ENCODE measurements at places on chromosomes 4 and X. TPM values are rescaled to one million over a fixed set of nuclear protein-coding genes. Genes with fewer than 3 reads are reported as not detected.
A peak's percentile ranks its signal among the peaks of the same experiment; 100 is the strongest.

DNA sequence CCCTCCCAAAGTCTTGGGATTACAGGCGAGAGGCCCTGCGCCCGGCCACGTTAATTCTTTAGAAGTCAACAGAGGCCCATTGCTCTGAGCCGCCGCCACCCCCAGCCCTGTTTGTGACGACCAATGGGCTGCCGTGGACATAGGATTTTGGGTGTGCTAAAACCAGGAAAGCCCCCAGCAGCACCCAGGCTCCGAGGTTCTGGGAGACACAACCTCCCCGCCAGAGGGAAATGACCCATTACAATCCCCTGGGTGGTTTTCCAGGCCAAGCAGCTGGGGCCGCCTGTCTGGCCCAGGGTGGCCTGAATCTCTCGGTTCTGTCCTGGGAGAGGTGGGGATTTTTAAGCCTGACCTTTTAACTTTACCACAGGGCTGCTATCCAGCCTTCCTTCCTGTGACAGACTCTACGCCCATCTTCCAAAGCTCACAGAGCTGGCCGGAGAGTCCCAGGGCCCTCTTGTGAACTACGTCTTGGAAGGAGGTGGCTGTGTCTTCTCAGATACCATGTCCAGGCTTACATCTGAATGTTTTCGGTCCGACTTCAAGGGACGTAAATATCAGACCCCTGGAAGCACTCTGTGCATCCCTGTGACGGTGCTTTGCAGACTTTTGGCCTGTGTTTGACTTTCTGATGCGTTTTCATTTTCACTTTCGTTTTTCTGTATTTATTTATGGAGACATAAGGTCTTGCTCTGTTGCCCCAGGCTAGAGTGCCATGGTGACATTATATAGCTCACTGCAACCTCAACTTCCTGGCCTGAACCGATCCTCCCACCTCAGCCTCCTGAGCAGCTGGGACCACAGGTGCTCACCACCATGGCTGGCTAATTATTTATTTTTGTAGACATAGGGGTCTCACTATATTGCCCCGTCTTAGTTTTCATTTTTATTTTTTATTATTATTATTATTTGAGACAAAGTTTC lies 36.0 kb downstream of the P2RY8 start:
- DNase-seq, result no peak

DNA sequence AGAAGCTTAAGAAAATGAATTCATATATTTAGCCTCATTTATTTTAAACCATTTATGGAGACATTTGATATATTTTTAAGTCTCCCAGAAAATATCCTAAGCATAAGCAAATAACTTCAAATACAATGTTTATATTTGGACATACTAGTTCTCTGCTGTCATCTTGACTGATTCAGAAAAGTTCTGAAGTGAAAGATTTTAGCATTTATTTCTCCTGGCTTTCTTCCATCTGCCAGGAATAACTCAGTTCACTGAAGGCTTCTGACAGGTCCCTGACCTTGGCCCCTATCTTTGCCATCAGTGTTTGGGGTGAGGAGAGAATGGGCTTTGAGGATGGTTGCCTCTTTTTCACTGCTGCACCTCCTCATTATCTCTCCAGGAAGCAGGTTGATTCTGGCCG lies 115.7 kb downstream of the SLIT2 start:
- DNase-seq, result no peak

DNA sequence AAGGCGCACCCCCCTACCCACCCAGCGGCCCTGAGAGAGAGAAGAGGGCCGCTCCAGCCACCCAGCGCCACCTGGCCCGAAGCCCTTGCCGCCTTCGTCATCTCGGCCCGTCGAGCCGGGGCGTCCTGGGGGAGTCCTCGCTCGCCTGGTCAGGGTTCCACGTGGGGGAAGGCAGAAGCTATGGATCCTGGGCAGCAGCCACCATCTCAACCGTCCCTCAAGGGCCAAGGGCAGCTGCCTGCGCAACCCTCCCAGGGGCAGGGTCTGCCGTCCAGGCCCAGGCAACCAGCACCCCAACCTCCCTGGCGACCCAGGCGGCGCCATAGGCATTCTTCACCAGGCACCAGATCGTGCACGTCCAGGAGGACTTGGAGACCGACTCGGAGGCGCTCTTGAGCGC lies 51.5 kb upstream of the IL13RA2 start:
- no peak for DNase-seq

DNA sequence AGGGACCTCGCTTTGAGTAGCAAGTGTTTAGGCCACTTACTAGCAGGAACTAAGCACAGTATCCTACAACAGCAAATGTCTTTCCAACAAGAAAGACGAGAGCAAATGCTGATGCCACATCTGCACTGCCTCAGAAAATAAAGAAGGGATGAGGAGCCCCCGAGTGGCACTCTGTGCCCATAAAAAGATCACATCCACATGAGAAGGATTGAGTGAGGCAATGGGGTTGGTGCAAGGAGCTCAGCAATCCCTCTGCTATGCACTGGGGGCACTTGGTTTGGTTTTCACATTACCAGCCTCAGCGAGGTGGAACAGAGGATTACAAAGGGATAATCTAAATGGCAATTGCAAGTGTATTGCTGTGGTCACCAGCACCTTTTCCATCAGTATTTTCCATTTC lies 252.8 kb upstream of the SLC7A11 start:
- DNase-seq, result no peak

The PABPC1L2B gene
- total RNA-seq, result not detected

- DNase-seq, result no peak
Measured at GRCh38 chrX:152869972-152870371, 27.9 kb upstream of the ZNF185 start.

DNA sequence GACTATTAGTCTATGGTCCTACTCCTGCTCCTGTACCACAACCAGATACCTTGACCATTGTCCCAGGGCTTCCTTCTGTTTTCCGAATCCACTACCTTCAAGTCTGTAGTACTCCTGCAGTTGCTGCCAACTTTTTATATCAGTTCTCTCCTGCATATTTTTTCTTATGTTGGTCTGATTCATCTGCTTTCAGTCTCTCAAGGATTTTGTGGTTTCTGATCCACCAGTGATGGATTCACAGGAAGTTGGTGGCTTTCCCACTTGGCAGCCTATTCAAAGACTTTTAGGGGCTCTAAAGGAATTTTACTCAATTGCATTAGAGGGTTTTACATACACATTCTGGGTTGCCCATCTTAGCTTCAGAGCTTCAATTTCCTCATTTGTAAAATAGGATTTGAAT lies 23.6 kb downstream of the KIF4A start:
- DNase-seq, result no peak

The NSG1 gene
- 9.6 TPM for total RNA-seq

DNA sequence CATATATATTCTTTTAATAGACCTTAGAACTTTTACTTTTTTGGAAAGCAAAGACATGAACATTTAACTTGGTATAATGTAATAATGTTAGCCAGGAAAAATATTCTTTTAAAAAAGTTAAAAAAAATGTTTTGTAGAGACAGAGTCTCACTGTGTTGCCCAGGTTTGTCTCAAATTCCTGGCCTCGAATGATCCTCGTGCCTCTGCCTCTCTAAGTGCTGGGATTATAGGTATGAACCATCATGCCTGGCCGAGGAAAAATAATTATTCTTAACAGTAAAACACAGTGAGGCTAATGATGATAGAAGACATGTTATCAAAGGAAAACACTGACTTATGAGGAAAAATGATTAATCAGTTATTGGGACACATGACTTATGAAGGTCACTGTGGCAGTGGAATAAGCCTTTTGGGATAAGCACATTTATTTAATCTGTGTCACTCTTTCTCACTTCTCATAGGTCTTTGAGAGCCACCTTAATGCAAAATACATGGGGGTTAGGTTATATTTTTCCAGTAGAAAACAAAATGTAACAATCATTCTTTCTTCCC lies 6.0 kb upstream of the BMP2K start:
- DNase-seq, result no peak

DNA sequence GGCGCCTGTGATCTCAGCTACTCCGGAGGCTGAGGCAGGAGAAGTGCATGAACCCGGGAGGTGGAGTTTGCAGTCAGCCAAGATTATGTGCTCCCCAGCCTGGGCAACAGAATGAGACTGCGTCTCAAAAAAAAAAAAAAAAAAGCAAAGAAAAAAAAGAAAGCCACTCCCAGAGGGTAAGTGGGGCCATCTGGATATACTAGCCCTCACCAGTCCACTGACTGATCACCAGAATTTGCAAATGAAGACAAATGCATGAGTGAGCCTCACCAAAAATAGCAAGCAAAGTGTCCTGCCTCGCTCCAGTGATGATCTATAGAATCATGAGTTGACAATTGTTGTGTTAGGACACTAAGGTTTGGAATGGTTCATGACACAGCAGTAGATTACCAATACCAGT lies 47.6 kb downstream of the ZFP42 start:
- no peak for DNase-seq

DNA sequence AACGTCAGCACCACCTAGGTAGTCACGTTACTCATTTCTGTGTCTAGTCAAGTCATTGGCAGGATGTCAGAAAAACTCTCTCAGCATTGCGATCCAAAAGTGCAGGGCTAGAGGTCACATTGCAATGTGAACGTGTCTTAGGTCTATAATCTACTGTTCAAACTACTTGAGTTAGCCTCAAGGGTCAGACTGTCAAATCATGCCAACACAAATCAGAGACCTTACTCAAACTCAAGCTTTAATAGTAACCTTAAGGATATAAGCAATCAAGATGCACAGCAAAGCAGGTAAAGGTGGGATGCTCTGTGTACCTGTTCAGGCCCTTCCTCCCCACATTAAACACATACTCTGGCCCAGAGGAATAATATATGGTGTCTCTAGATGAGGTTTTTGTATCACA lies 114.4 kb upstream of the NOCT start:
- DNase-seq, result no peak

DNA sequence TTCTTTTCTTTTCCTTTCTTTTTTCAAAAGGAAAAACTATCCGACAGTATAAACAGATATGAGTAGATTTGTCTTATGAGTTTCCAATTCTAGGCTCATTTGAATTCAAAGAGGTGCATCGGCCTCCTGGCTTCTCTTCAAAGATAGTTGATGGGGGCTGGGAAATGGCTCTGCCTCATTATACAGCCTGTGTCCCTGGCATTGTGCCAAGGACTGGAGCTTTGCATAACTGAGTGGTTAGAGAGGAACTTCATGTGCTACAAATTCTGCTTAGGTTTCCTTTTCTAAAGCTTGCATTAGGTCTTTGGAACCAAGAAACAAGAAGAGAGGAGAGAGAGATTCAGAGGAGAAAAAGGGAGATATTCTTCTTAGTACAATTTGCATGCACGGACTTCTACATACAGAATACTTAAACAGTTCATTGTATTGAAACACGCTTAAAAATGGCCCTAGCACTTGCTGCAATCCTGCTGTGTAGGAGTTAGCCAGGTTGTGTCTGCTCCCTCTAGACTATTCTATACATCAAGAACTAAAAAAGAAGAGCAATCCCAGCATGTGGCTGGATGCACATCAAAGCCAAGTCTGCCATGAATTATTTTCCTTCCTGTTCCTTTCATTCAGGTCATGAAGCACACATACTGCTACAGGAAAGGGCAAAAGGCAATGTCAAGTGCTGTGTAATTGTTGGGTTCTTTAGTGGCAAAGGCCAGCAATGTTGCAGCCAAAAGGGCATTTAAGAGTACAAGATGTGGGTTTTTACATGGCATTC lies 70.9 kb downstream of the INTS12 start:
- peak; percentile 61 for DNase-seq

The TMPRSS11E gene
- not detected for total RNA-seq

DNA sequence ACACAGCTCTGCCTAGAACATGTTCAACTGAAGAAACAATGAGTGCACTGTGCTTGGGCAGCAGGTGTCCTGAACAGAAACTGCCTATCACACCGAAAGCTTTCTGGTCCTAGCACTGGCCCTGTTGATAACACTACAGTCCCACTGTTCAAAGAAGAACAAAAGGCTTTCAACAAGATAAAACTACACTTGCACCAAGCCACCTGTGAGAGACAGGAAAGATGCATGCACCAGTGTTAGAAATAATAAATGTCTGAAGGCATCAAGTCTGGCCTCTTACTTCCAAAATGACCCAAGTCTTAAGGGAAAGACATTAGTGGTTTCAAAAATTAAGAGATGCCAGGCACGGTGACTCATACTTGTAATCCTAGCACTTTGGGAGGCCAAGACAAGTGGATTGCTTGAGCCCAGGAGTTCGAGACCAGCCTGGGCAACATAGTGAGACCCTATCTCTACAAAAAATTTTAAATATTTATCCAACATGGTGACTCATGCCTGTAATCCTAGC lies 68.7 kb downstream of the APBB2 start:
- no peak for DNase-seq

The SH3D19 gene
- total RNA-seq, result 153 TPM

DNA sequence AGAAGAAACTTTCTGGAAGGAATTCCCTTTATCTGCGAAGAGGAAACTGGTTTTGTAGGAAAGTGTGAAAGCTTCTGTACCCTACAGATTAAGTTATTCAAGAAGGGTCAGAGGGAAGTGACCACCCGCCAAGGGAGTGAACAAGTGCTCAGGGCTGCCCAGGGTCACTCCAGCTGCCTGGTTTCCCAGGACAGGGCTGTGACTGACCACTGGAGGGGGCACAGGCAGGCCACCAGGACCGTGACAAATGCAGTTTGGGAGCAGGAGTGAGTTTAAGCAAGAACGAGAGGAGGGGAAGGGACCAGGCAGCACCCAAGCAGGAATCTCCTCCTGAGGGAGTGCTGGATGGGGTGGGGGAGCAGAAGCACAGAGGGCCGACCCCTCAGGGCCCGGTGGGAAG lies 34.2 kb downstream of the ZFYVE28 start:
- DNase-seq, result no peak

The USP26 gene
- not detected for total RNA-seq

The CPLX1 gene
- 4.0 TPM for total RNA-seq

The CUL4B gene
- total RNA-seq, result 28.5 TPM

The RGN gene
- total RNA-seq, result 13.0 TPM

- no peak for DNase-seq
Measured at GRCh38 chr4:79632114-79632513, 224.1 kb upstream of the GK2 start.

The PNPLA4 gene
- 76.3 TPM for total RNA-seq

The EMCN gene
- total RNA-seq, result 52.6 TPM

DNA sequence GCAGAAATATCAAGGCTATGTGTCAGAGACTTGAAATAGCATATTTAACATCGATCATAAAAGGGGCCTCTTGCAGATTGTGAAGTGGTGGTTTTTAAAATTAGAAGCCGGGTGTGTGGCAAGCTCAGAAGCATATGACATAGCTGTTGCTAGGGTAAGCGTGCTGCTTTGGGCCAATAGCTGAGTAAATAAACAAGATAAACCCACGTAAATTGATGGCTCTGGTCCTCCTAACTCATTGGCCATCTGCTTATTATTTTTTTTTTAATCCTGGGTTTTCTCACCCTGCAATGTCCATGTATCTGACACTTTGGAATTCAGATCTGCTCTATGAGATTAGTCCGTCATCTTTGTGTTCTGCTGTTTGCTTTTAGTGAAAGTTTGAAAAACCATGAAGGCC lies 32.6 kb upstream of the STOX2 start:
- DNase-seq, result no peak

The IL13RA1 gene
- total RNA-seq, result 44.7 TPM

GRCh38 chrX:125205133-125205917 lies 114.3 kb upstream of the TEX13C start:
- peak; percentile 66 for DNase-seq

DNA sequence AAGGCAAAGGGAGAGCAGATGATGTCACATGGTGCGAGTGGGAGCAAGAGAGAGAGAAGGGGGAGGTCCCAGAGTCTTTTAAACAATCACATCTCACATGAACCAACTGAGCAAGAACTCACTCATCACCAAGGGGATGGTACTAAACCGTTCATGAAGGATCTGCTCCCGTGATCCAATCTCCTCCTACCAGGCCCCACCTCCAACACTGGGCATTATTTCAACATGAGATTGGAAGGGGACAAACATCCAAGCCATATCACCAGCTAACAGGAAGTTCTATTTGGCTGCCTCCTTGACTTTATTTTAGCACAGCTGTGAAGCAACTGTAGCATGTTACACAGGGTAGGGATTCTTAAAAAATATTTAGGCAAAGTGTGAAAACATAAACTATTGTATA lies 102.5 kb downstream of the DDIT4L start:
- DNase-seq, result no peak

Data from heart left ventricle (tissue), 16 donors.